Activated CD4-positive, alpha-beta T cell treated with anti-CD3 and anti-CD28 coated beads for 24 hours (primary cell): ENCODE measurements at places on chromosomes 6 and 20.

GRCh38 chr6:56957856-56958255, 2.9 kb downstream of the BEND6 start:
- DNase-seq = no peak

- no peak for DNase-seq
These were observed 180.3 kb downstream of the ANKRD60 start for GRCh38 chr20:58048096-58048702.

- DNase-seq = no peak
These were observed 41.9 kb downstream of the PLEKHG1 start for GRCh38 chr6:150641398-150642139.

DNA sequence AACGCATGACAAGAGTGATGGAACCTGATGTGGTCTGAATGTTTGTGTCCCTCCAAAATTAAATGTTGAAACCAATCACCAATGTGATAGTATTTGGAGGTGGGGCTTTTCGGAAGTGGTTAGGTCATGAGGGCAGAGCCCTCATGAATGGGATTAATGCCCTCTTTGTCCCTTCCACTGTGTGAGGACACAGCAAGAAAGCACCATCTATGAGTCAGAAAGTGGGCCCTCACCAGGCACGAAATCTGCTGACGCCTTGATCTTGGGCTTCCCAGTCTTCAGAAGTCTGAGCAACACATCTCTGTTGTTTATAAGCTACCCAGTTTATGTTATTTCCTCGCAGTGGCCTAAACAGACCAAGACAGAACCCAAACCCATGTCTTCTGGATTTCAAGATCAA, 244.0 kb upstream of the JAG1 start:
- no peak for DNase-seq

- DNase-seq = no peak
These were observed 3.7 kb upstream of the OLIG3 start for GRCh38 chr6:137497721-137498463.

DNA sequence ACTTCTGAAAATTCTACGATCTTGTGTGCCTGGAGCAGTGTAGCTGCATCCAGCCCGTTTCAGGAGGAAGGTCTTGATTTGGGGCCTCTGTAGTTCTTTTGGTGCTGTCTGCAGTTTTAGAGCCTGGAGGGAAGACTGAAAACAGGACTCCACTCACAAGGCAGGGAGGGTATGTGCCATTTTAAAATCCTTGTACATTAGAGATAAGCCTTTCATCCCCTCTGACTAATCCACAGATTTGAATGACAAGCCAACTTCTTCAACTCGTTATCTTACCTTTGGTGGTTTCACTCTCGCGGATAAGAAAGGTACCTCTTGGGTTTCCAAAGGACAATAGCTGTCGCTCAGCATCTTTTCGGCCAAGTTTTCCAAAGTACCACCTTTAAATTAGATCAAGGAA, 98.0 kb upstream of the TRAF3IP2 start:
- no peak for DNase-seq

DNA sequence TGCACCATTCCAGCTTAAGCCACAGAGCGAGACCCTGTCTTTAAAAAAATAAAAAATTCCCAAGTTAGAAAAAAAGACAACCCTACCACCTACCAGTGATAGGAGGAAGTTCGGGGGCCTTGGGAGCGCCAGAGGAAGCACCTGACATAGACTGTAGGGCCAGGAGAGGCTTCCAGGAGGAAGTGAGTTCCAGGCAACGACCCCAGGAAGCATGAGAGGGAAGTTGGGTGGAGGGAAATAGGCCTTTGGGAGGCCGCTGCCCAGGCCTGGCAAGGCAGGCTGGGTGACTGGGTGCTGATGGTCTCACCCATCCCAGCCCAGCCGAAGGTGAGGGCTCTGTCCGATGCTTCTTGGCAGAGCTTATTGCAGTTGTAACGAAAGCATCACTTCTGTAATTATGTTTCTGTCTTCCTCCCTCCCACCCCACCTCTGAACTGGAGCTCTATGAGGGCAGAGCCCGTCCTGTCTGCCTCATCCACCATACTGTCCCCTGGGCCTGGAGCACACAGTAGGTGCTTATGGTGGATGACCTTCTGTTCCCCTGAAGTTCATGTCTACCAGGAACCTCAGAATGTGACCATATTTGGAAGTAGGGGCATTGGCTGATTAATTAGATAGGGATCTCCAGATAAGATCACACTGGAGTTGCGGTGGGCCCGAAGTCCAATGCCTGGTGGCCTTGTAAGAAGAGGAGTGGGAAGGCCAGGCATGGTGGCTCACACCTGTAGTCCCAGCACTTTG, 54.1 kb downstream of the UBE2V1 start:
- DNase-seq = no peak

- DNase-seq = no peak
These were observed 58.9 kb upstream of the IFNGR1 start for GRCh38 chr6:137277971-137278637.

- no peak for DNase-seq
These were observed 100.5 kb upstream of the QKI start for GRCh38 chr6:163313981-163314380.

- DNase-seq = no peak
These were observed 28.3 kb upstream of the TLDC2 start for GRCh38 chr20:36847710-36848040.

- no peak for DNase-seq
These were observed 250.0 kb downstream of the LRFN2 start for GRCh38 chr6:40336940-40337760.

DNA sequence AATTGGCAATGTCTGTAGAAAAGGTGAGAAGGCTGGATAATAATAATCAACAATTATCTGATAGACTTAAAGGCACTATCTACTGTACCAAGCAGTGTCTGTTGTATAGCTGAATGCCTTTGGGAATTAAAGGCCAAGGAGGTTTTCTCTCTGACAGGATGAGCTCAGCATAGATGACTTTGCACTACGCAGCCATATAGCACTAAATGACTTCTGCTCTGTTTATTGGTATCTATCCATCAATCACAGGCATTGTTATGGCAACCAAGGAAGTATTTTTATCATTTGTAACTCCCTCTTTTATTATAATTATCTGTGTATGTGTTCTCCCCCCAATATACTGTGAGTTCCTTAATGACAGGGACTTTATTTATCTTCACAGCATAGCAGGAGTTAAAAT, 654.3 kb downstream of the PHF3 start:
- DNase-seq = no peak

- no peak for DNase-seq
These were observed 33.2 kb downstream of the PANK2 start for GRCh38 chr20:3922223-3922982.

DNA sequence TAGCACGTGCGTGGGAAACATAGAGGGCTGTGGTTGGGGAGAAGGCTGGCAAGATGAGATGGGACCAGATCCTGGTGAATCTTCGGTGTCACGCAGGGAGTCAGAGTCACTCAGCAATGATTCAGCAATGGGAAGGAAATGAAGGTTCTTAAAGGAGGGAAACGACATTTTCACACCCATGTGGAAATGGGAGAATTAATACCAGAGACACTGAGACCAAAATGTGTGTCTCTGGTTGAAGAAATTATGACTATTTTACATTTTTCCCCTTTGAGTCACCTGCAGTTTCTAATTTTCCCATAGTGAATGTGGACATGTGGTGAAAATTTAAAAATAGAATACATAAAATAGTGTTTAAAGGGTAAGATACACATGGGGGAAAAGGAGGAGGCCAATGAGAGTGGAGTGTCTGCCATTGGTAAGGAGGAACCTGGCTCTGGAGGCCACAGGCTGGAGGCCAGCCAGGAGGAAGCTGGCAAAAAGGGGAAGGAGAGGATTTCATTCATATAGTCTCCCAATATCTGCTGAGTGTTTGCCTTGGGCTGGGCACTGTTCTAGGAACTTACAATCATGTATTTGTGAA, 17.5 kb downstream of the NRN1 start:
- DNase-seq = no peak

DNA sequence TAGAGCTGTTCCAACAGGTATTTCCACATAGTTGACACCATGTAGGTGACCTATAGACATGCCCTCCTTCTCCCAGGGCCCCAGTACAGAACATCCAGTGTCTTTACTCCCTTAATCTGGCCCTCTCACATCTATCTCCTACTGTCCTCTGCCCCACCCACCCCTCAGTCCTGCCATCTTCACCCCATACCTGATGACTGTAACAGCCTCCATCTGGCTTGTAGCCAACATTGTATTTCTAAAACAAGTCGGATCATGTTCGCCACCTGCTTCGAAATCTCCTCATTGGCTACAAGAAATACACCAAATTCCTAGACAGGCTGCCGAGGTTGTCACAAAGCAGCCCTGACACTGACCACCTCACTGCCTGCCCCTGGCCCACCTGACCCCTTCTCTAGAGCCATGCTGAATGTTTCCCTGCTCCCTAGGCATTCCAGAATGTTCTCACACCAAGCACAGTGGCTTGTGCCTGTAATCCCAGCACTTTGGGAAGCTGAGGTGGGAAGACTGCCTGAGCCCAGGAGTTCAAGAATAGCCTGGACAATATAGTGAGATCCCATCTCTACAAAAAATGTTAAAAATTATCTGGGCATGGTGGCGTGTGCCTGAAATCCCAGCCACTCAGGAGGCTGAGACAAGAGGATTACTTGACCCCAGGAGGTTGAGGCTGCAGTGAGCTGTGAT, 6.0 kb downstream of the ZC3H12D start:
- DNase-seq = no peak

DNA sequence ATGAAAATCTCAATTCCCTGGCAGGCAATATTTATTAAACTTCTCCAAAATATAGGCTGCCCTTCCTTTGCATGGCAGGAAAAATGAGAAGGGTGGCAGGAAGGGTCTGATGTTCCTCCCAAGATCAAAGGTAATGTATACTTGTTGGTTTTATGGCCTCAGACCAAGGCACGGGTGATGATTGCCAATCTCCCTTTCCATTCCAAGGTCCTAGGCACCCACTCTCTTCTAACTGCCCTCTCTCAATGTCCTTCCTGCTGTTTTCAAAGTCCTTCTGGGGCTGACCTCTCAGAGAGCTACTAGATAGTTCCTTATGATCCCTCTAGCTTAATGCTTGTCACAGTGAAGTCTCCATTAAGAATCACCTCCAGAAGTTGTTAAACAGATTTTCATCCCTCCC, 15.6 kb upstream of the JAG1 start:
- DNase-seq = no peak

GRCh38 chr6:41733707-41734665, 1.4 kb downstream of the TFEB start:
- DNase-seq = peak; percentile 38

GRCh38 chr6:110652520-110652919, 162.7 kb downstream of the CDK19 start:
- no peak for DNase-seq

- DNase-seq = no peak
These were observed 408.1 kb upstream of the MARCKS start for GRCh38 chr6:113449051-113449450.

- DNase-seq = no peak
These were observed at the start of gene TRERF1 for GRCh38 chr6:42451333-42452170. Gene TRERF1 (minus strand): TSS chr6:42451926. CDS start chr6:42269590, 182,336 bp downstream.

DNA sequence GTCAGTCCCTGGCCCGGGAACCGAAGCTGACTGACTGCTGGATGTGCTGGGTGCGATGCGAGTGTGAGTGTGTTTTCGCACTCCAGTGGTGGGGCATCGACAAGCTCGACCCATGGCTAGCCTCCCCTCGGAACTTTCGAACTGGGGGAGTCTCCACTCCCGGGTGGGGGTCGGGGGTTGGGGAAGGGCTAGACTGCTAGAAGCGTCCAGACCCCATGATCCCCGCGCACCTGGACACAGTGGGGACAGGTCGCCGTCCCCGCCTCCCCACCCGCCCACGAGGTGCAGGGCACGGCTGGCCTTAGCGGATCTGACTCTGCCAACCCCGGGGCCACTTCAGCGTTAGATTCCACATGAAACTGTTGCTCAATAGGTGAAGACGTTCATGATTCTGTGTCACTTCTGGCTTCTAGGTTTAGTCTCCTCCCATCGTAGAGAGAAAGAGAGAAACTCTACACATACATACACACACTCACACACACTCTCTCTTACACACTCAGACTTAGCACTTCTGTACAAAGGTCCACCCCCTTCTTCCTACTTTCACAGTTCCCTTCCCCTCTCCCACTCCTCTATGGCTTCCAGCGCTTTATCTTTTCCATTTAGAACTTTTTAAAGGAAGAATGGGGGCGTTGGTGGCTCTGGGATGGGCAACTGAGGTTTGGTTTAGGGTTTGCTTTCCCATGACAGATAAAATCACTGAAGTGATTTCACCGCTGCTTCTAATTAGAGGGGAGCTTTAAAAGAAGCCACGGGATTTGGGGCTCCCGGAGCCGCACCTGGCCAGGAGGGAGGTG, 5.1 kb upstream of the TFAP2A start:
- no peak for DNase-seq

- DNase-seq = no peak
These were observed 60.5 kb upstream of the SALL4 start for GRCh38 chr20:51862796-51863195.

DNA sequence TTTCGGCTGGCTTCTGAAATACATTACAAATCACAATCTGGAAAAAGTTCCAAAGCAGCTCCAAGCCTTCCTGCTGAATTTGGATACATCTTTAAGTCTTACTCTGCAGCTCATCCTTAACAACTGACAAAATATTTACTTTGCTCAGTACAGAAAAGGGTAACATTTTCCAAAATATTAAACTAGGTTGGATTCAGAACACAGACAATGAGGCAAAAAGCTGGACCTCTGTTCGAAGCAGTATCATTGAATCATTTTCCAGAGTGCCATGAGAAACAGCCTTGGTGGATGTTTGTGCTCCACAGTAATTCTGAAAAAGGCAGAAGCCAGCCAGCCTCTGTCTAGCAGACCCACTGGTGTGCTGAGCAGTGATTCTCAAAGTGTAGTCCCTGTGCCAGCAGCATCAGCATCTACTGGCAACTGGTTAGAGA, 162.1 kb downstream of the AIG1 start:
- DNase-seq = no peak

DNA sequence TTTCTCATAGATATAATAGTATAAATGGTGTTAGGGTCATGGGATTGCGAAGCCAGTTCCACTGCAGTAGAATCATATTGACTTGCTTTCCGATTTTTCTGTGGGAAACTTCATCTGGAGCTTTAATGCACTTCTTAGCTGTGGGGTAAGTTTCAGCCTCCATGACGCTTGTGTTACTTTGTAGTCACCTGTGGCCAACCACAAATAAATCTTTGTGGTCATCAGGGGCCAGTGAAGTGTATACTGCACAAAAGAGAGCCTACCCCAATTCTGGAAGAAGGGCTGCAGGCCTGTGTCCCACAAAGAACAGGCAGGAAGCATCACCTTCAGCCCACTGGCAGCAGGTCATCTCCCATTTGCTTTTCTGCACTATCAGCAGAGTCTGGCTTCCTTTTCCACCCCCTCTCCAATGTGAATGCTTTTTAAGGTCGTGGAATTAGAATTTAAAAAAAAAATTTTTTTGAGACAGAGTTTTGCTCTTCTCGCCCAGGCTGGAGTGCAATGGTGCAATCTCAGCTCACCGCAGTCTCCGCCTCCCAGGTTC, 32.0 kb downstream of the MTHFD1L start:
- no peak for DNase-seq

- no peak for DNase-seq
These were observed 54.4 kb downstream of the TGM2 start for GRCh38 chr20:38110525-38111178.

- DNase-seq = no peak
These were observed 15.0 kb downstream of the OR2B3 start for GRCh38 chr6:29071831-29072723.

GRCh38 chr6:105243487-105243886, 63.7 kb upstream of the POPDC3 start:
- no peak for DNase-seq

- no peak for DNase-seq
These were observed 113.3 kb downstream of the CDKAL1 start for GRCh38 chr6:20647585-20647984.

- no peak for DNase-seq
These were observed 815.7 kb downstream of the QKI start for GRCh38 chr6:164230259-164230658.

GRCh38 chr6:155103816-155104366, 108.8 kb downstream of the TIAM2 start:
- DNase-seq = peak; percentile 17
